Colonic mucosa (tissue), 4 donors: ENCODE measurements at places on chromosomes 16 and 17. TPM values are rescaled to one million over a fixed set of nuclear protein-coding genes. Genes with fewer than 3 reads are reported as not detected.

DNA sequence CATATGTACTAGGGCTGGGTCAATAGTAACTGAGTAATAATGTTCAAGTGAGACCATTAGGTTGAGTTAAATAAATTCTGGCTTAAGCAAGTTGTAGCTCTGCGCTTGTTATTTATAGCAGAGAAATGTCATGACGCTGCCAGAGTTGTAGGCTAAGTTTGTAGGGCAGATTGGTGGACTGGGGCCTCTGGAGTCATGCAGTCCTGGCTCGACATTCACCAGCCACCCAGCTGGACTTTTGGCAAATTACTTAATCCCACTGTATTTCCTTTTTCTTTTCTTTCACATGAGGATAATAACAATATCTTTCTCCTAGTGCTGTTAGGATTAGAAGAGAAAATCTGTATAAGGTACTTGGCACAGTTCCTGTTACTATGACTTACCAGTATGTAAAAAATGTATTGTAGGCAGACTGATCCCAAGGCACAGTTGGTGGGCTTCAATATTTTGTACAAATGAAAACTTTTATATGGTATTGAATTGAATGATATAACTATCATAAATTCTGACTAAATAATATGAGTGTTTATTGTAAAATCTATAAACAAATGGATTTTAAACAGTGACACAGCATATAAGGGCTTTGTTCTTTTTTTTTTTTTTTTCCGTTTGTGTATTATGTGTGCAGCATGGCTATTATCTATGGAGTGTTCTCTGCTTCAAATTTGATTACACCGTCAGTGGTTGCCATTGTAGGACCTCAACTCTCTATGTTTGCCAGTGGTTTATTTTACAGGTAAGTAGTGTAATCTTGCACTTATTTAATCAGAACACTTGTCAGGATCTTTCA lies 2.6 kb downstream of the MFSD11 start:
- no peak for DNase-seq

DNA sequence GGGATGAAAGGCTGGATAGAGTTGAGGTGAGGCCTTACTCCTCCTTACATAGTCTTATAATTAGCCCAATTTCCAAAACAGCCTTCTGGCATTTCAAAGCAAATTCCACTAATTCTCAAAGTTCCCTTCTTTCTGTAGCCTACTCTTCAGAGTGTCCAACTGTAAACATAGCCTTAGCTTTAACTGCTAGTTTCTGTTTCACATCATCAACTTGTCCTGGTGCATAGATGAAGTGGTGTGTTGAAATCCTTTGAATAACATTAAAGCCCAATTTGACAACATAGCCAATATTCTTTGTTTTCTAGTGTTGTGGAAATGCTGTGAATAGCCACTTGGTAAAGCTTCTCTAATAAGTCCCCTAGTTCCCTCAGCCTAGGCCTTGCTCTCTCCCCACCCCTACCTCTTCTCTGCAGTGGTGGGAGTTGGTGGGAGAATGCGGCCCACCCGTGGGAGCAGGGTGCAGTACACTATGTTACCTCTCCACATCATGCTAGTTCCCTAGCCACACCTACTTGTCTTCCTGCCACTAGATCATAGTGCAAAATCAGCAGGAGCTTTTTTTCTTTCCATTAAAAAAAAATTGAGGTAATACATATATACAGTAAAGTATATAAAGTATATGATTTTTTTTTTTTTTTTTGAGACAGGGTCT lies 127.0 kb upstream of the HAS3 start:
- DNase-seq = no peak

GRCh38 chr16:87703835-87704375 lies 61.9 kb downstream of the KLHDC4 start:
- no peak for DNase-seq

DNA sequence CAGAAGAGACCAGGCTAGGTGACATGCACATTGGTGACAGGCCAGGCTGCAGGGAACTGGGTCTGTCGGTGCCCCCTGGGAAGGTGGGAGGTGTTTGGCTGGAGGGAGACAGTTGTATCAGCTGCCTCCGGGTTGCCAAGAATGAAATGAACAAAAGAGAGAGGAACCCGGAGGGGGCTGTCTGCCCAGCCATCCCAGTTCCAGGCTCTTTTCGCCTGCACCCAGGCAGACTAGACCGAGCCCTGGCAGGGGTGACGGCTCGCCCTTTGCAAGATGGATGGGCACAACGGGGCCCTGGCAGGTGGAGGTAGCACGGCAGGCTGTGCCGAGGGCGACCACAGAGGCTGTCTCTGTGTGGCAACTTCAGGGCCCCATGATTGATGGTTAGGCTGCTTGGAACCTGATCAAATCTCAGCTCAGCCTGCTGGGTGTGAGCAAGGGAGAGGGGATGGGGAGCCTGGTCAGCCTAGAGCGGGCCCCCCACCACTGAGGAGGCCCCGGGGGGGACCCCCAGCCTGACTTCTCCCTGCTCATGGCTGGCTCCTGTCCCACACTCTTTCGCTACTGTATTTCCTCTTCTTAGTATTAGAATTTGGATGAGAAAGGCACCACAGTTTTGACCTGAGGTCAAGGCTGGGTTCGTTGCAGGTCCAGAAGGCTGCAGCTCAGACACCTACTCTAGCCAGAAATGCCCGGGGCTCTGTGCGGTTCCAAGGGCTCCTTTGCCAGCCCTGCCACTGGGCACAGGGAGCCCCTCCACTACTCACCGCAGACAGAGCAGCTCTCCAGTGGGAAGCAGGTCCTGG lies 118.9 kb upstream of the CHMP6 start:
- DNase-seq = no peak

DNA sequence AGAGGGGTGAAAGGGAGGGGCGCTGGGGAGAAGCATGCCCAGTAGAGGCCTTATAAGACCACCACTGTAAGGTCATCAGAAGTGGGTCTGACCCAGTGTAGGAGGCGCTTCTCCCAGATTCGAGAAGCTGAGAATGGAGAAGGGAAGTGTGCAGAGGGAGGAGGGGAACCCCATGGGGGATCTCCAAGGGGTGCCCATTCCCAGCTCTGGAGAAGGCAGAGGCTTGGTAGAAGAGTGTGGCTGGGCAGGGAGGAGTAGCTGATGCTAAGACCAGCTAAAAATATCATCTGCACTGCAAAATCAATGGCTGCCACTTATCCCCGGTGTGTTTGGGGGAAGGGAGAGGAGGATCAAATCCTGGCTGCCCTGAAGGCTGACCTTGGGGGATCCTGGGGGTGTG lies 7.2 kb downstream of the NGFR start:
- no peak for DNase-seq

- DNase-seq = no peak
These were observed 22.8 kb downstream of the LASP1 start for GRCh38 chr17:38892620-38893019.

GRCh38 chr16:2154533-2155090 lies 970 bp upstream of the TRAF7 start:
- DNase-seq = peak; percentile 39

DNA sequence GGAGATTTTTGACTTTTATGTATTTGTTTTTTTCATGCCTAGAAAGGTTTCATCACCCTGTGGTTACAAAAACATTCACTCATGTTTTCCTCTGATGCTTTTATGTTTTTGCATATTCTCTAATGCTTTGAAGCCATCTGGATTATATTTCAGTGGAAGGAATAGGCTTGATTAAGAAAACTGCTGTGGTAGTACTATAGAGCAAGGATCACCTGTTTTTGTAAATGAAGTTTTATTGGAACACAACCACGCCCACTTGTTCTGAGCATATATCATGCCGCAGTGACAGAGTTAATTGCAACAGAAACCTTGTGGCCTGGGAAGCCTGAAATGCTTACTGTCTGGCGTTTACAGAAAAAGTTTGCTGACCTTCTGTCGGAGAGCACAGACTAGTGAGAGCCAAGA lies 11.5 kb downstream of the COX10 start:
- DNase-seq = peak; percentile 44

DNA sequence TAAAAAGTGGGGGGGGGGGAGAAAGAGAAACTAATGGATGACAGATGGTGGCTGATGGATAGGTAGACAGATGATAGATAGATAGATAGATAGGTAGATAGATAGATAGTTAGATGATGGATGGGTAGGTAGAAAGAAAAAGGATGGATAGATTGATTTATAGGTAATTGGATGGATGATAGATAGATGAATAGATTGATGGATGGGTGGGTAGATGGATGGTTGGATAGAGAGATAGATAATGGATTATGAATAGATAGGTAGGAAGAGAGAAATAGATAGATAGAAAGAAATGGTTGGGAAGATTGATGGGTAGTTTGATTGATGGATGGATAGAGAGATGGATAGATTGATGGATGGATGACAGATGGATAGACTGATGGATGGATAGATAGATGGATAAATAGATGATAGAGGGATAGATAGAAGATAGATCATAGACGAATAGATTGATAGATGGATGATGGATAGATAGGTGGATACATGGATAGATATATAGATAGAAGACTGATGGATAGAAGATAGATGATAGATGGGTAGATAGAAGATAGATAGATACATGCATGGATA lies 337.1 kb downstream of the C16orf95 start:
- no peak for DNase-seq

GRCh38 chr17:83119987-83120864 lies 40.8 kb downstream of the METRNL start:
- no peak for DNase-seq

DNA sequence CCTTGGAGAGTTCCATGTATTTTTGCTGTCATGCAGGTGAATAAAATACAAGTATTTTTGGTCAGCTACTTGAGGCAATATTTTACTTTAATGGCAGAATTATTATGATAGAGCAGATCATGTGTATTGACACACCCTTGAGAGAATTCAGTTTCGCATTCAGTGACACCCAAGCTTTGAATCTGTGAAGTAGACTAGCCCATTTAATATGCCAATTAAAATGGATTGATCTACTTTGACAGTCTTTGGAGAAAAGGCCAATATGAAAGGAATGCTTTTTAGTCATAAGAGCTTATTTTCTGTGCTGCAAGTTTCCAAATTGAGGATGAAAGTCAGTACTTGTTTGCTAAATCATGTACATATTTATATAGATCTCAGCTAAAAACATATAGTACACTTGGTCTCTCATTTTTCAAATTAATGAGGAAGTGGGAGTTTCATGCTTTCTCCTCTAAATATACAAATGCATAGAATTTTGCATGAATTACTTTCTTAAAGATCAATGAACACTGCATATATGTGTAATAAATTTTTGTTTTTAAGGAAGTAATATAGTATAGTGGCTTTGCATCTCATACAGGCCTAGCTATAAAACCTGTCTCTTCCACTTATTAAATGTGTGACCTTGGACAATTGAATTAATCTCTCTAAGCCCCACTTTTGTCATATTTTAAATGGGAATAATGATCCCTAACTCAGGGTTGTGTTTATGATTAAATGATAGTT lies 161.5 kb downstream of the PHKB start:
- no peak for DNase-seq

DNA sequence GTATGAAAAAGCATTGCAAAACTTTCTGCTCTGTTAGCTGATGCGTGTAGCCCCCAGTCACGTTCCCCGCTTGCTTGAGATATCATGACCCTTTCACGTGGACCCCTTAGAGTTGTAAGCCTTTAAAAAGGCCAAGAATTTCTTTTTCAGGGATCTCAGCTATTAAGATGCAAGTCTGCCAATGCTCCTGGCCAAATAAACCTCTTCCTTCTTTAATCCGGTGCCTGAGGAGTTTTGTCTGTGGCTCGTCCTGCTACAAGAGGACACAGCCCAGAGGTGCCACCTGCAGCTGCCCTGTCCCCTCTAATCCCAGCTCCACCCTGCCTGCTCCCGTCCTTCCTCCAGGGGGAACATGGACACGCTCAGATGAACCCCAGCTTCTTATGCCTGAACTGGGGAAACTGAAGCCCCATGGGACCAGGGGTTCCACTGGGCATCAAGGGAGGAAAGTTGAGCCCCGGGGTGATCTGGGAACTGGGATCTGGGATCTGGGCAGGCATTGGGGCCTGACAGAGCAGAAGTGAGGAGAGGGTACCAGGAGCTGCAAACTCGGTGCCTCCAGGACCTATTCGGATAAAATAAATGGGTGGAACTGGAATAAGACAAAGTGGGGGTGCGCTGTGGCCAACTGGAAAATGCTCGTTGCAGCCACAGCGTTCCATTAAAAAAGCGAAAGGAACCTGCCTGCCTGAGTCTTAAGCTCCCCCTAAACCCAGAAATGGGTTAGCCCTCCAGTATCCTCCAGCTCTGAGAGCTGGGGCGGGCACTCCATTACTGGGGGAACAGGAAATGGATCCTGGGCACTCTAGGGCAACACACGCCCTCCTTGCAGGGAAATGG lies 19.7 kb downstream of the QPRT start:
- no peak for DNase-seq

GRCh38 chr16:4465977-4466779 lies 8.2 kb downstream of the NMRAL1 start:
- peak; percentile 23 for DNase-seq

DNA sequence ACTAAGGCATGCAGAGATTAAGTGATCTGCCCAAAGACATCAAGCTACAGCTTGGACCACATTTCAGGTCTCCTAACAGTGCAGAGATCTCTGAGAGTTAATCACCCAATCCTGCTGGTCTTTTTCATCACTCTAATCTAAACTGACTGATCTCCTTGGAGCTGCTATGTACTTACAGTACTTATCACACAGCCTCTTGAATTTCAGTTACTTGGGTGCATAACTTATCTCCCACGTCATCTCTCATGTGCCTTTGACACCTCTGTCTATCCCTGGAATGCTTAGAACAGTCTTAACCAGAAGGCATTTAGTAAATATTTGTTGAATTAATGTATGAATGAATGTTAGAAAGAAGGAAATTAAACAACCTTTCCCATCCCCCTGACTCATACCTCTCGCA lies 139.0 kb downstream of the SNX11 start:
- DNase-seq = no peak

GRCh38 chr16:57589374-57589773 lies 39.1 kb upstream of the ADGRG1 start:
- no peak for DNase-seq

DNA sequence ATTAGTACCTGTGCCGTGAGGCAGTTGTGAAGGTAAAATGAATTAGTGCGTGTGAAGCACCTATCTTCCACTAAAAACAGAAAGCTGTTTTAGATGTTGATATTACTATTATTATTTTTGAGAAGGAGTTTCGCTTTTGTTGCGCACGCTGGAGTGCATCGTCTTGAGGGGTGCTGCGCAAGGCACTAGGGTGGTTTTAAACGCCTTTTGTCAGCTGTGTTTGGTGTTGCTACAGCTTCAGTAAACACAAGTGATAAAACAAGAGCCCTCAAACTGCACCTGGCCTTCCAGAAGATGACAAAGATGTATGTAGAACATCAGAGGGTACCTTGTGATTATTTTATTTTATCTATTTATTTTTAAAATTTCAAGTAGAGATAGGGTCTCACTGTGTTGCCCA lies 38.2 kb downstream of the PLCG2 start:
- no peak for DNase-seq

DNA sequence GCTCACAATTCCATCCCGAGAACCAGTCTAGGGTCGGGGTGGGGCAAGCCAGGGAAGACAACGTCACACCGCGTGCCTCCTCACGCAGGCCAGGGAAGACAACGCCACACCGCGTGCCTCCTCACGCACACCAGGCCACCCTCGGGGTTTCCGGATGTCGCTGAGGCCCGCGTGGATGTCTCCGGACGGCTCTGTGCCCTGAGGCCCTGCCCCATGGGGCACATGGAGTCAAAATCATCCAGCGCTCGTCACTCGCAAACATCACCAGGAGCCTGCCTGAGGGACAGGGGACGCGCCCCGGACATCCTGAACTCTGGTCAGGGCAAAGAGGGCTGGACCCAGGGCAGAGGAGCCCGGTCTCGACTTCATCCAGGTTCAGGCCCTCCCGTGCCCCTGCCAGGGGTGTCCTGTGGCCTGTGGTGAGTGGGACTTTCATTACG lies 3.7 kb downstream of the TMEM204 start:
- no peak for DNase-seq

- no peak for DNase-seq
These were observed 7.5 kb downstream of the CTU2 start for GRCh38 chr16:88713568-88714419.

NPIPA1 gene
- 74.3 TPM for total RNA-seq

EIF4A3 gene
- 99.8 TPM for total RNA-seq

RND2 gene
- 0.56 TPM for total RNA-seq

OR1A1 gene
- total RNA-seq = not detected
